ENCODE measurements at places on chromosomes 7 and 10. TPM values are rescaled to one million over a fixed set of nuclear protein-coding genes. Genes with fewer than 3 reads are reported as not detected.

COL26A1 gene
- total RNA-seq = not detected

DNA sequence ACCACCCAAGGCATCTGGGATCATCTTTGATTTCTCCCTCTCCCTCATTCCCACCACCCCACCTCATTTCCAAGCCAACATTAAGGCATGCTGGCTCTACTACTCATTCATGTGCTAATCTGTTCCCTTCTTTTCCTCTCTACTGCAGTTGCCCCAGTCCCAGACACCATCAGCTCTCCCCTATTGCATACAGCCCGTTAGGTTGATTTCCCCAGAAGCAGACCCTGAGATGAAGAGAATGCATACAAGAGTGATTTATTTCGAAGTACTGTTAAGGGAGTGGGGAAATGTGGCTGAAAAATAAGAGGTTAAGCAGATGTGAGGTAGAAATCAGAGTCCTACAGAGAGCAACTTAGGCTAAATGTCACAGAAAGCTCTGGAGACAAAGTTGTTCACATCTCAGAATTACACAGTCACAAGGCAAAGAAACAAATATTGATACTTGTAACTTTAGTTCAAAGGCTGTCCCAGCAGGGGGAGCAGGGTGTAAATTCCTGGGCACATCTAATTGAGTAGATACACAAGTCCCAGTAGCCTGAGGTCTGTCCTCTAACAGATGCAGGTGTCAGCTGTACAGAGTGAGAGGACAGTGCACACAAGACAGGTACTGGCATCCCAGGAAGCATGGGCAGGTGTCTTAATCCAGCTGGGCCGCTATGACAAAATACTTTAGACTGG lies 20.9 kb downstream of the AKR1D1 start:
- no peaks in the 10 kb centered on the region for H3K4me1 ChIP-seq
- no peak overlapping the region for H3K27ac ChIP-seq
- H3K36me3 ChIP-seq = no peaks in the 10 kb centered on the region

DNA sequence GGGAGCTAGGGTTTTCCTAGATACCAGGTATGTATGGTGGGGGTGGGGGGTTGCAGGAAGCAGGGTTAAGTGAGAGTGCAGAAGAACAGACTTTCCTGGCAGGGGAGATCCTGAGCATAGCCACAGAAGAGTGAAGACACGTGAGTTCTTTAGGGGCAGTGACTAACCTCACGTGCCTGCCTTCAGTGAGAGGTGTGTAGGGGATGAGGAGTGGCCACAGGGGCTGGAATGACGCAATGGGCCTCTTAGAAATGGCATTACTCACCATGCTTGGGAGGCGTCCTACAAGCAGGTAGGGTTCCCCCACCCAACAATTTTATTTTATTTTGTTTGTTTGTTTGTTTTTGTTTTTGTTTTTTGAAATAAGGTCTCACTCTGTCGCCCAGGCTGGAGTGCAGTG lies 698.6 kb upstream of the NRP1 start:
- no peak overlapping the region for H3K27ac ChIP-seq
- H3K4me1 ChIP-seq = peaks cover 17% of the 10 kb centered on the region
- H3K36me3 ChIP-seq = no peaks in the 10 kb centered on the region
- no peak for DNase-seq

- no peak for DNase-seq
- no peaks in the 10 kb centered on the region for H3K36me3 ChIP-seq
- H3K4me3 ChIP-seq = no peak overlapping the region
- H3K4me1 ChIP-seq = no peaks in the 10 kb centered on the region
- H3K27ac ChIP-seq = no peak overlapping the region
- H3K27me3 ChIP-seq = no peaks in the 10 kb centered on the region
Measured at GRCh38 chr7:107069457-107069856, 25.0 kb downstream of the PRKAR2B start.

- no peaks in the 10 kb centered on the region for H3K36me3 ChIP-seq
- H3K27me3 ChIP-seq = peaks cover 86% of the 10 kb centered on the region
- H3K4me1 ChIP-seq = peaks cover 8% of the 10 kb centered on the region
- no peak overlapping the region for H3K27ac ChIP-seq
Measured at GRCh38 chr7:122303531-122304318, 825 bp downstream of the FEZF1 start.

DNA sequence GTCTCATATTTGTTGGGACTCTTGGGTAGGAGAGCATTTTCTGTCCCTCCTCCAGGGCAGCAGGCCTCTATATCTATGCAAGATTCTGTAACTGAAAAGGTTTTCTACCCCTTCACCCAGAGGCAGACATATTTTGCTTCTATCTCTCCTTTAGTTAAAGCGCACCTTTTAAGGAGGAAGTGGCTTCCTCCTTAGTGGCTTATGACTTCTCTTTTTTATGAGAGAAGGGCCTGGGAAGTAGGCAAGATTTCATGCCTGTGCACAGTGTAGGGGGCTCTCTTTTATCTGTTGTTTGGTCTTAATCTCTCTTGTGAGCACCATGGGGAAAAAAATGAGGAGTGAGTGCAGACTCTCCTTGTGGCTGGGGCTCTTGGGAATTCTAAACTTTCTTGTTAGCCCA lies 122.1 kb downstream of the LRMDA start:
- H3K36me3 ChIP-seq = no peaks in the 10 kb centered on the region
- no peak overlapping the region for H3K27ac ChIP-seq
- no peaks in the 10 kb centered on the region for H3K27me3 ChIP-seq
- peaks cover 1% of the 10 kb centered on the region for H3K4me1 ChIP-seq
- no peak overlapping the region for H3K4me3 ChIP-seq

DNA sequence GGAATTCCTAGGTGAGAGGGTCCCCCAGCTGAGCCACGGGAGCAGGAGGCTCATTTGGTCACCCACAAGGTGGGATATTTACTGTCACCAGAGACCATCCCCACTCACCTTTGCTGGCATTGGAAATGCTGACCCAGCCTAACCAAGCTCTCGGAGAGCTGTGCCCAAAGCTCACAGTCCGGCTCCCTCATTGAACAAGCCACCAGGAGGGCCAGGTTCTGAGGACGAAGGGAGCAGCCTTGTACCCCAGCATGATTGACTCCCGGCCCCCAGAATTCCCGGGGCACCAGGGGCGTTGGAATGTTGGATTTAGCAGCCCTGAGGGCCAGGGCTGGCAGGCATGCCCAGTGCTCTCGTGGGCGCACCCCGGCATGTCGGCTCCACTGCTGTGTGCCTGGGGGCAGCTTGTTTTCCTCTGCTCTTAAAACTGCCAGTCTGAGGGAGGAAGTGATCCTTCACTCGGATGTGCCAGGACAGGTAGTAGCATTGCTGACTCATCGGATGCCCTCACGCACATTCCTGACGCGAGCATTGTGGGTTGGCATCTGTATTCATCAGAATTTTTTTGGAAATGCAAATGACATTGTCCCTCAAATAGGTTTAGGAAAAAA lies 23.3 kb downstream of the CLIP2 start:
- no peak for DNase-seq
- H3K27me3 ChIP-seq = no peaks in the 10 kb centered on the region
- H3K4me1 ChIP-seq = peaks cover 25% of the 10 kb centered on the region

- H3K4me3 ChIP-seq = no peak overlapping the region
- no peak for DNase-seq
- H3K27me3 ChIP-seq = no peaks in the 10 kb centered on the region
- peaks cover 24% of the 10 kb centered on the region for H3K4me1 ChIP-seq
- H3K36me3 ChIP-seq = no peaks in the 10 kb centered on the region
Measured at GRCh38 chr10:122459561-122460273, 1.6 kb upstream of the HTRA1 start.

- H3K4me1 ChIP-seq = no peaks in the 10 kb centered on the region
- H3K27ac ChIP-seq = no peak overlapping the region
- no peak overlapping the region for H3K4me3 ChIP-seq
- no peaks in the 10 kb centered on the region for H3K36me3 ChIP-seq
Measured at GRCh38 chr10:1412531-1413189, 324.7 kb downstream of the ADARB2 start.

DNA sequence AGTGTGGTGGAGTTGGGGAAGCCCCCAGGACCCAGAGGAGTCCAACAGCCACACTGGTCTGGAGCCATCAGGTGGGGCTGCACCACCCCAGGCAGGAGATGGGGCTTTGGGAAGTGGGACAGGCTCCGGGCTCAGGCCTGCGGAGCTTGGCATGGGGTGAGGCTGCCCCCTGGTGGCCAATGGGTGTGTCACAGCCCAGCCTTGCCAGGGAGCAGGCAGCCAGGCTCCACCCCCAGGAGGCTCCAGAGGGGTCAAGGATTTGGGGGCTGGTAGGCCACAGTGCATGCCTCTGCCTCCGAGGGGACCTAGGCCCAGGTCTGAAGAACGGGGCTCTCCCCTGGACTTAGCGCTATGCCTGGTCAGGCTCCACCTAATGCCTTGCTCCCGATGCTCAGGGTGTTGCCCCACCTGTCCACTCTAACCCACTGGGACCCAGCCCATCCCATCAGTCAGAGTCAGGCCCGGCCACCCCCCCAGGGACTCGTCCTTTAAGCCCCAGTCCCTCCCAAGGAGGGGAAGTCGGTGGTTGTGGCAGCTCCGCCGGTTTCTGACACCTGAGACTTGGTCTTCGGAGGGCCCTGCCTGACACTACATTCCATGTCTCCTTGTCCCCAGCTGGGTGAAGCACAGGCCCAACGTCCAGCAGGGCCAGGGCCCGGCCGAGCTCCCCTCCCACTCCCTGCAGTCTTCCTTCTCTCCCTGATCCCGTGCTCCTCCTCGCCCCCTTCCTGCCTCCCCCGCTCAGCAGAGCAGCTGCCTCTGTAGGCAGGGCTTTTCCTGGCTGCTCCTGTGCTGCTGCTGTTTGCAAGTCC lies 11.3 kb upstream of the SAMD8 start:
- no peak overlapping the region for H3K4me3 ChIP-seq
- peak; percentile 28 for DNase-seq
- no peaks in the 10 kb centered on the region for H3K4me1 ChIP-seq
- no peaks in the 10 kb centered on the region for H3K36me3 ChIP-seq
- no peak overlapping the region for H3K27ac ChIP-seq

DNA sequence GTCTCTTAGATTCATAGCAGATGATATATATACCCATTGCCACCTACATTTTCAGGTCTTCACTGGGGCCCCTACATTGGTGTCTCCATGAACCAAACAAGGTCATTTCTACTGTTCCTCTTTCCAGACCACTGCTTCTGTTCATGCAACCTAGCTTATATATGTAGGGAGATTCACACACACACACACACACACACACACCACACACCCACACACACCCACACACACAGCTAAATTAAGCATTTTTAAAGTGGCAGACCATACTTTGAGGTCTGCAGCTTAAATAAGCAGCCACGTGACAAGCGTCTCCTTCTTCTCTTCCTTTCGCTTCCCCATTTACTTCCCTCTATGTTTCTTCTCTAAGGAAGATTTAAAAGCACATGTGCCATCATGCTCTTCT lies 70.0 kb upstream of the CC2D2B start:
- H3K27me3 ChIP-seq = no peaks in the 10 kb centered on the region
- no peak for DNase-seq
- H3K36me3 ChIP-seq = peaks cover 2% of the 10 kb centered on the region
- no peak overlapping the region for H3K4me3 ChIP-seq
- H3K27ac ChIP-seq = peak overlapping the region; percentile 52

DNA sequence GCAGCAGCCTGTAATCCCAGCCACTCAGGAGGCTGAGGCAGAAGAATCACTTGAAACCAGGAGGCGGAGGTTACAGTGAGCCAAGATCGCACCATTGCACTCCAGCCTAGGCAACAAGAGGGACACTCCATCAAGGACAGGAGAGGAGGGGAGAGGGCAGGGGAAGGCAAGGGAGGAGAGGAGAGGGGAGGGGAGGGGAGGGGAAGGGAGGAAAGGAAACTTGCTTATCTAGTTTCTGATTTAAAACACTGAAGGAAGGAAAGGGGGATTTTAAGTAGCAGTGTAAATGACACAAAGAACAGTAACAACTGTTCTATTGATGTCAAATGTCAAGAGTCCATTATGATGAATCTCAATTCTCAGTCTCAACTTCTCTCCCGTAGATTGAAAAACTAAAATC lies 43.7 kb downstream of the SRPK2 start:
- no peak overlapping the region for H3K4me3 ChIP-seq
- no peaks in the 10 kb centered on the region for H3K36me3 ChIP-seq
- no peak overlapping the region for H3K27ac ChIP-seq
- no peak for DNase-seq
- no peaks in the 10 kb centered on the region for H3K27me3 ChIP-seq
- no peaks in the 10 kb centered on the region for H3K4me1 ChIP-seq

DNA sequence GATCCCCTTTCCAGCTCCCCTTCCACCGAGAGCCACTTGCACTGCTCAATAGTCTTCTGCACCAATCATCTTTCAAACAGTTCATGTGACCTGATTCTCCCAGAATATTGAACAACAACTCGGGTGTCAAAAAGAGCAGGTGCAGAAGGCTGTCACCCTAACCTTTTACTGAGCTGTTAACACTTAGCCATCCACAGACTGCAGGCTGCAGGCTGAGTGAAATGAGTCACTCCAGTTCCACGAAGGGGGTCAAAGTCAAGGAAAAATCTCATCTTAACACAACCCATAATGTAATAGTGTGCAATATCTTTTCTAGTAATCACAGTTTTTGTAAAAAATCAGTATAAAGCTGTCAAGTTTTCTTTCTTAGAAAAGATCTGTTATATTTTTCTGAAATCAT lies 63.1 kb downstream of the MTPAP start:
- no peaks in the 10 kb centered on the region for H3K4me1 ChIP-seq
- no peaks in the 10 kb centered on the region for H3K36me3 ChIP-seq
- H3K27ac ChIP-seq = no peak overlapping the region
- no peak for DNase-seq

DNA sequence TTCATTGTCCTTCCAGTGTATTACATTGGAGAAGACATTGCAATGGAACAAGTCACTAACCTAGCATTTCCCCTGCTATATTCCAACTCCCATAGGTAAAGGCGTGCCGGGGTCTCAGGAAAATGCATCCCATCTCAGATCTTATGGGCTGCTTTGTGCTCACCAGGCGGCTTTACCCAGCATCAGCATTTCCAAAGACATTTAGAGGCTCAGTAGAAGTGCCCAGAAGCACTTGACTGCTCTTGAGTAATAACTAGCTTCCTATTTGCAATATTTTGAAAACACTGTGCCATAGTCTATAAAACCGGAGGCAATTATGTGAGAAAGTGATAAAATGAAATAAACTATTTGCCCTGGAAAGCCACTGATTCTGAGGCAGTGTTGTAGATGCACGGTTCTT lies 415.0 kb upstream of the NPVF start:
- no peak for DNase-seq
- H3K27me3 ChIP-seq = no peaks in the 10 kb centered on the region
- H3K27ac ChIP-seq = no peak overlapping the region
- H3K4me1 ChIP-seq = no peaks in the 10 kb centered on the region
- no peak overlapping the region for H3K4me3 ChIP-seq

DNA sequence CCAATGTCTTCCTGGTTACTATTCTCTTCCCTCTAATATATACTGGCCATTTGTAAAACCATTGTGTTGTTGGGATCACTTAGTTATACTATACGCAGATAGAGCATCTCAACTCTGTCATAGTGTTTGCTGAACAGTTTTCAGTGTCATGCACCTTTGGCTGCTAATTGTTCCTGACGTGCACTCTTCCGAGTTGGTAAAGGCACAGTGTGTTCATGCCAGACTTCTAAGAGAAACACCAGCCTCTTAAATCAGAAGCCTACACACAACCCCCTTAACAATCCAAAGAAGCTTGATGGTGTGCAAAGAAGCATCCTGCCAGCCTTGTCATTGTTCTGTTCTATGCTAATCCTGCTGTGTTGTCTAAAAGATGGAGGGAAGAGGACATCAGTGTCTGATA lies 131.1 kb downstream of the MAPK8 start:
- DNase-seq = no peak
- H3K4me1 ChIP-seq = no peaks in the 10 kb centered on the region
- H3K36me3 ChIP-seq = no peaks in the 10 kb centered on the region
- no peak overlapping the region for H3K4me3 ChIP-seq
- no peaks in the 10 kb centered on the region for H3K27me3 ChIP-seq
- H3K27ac ChIP-seq = no peak overlapping the region

- H3K4me1 ChIP-seq = peaks cover 69% of the 10 kb centered on the region
- no peaks in the 10 kb centered on the region for H3K27me3 ChIP-seq
- DNase-seq = no peak
- peaks cover 69% of the 10 kb centered on the region for H3K36me3 ChIP-seq
Measured at GRCh38 chr7:74033372-74034311, 5.7 kb downstream of the ELN start.

Measured in thoracic aorta (tissue), 2 donors.